C1 segment of cervical spinal cord (tissue), 14 donors: ENCODE measurements at places on chromosomes 12 and 14.
A peak's percentile ranks its signal among the peaks of the same experiment; 100 is the strongest.

GRCh38 chr12:76830436-76830835, 48.4 kb downstream of the CSRP2 start:
- no peak for DNase-seq

GRCh38 chr14:72643317-72643801, 250.5 kb downstream of the DPF3 start:
- peak; percentile 22 for DNase-seq

DNA sequence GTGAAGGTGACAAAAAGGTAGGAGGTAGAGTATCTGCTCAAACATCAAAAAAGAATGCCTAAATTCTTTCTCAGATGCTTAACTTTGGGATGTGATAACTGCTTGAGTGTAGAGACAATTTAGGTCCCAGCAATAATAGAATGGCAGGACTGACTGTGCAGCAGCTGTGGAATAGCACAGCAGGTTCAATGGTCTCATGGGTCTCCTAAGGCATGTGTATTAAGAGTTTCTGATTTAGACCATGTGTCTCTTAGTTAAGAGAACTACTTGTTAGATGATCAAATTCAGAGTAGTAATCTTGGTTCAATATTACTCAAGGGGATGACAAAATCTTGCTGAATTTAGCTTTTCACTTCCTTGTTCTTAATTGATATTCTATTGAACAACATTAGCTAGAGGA, 72.0 kb downstream of the ALX1 start:
- DNase-seq: no peak

DNA sequence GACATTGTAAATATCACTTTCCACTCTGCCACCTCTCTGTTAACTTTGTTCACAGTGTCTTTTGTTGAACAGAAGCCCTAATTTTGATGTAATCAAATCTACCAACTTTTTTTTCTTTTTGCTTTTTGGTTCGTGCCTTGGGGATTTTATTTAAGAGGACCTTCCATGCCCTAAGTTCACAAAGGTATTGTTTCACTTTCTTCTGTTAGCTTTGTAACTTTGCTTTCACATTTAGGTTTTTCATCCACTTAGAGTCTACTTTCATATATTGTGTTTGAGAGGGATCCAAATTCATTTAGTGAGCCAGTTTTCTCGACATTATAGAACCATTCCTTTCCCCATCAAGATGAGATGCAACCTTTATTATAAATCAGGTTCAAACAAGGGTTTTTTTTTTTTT, 275.7 kb upstream of the CRY1 start:
- no peak for DNase-seq

- DNase-seq: no peak
Measured at GRCh38 chr12:50806176-50806575, 36.5 kb upstream of the TMPRSS12 start.

DNA sequence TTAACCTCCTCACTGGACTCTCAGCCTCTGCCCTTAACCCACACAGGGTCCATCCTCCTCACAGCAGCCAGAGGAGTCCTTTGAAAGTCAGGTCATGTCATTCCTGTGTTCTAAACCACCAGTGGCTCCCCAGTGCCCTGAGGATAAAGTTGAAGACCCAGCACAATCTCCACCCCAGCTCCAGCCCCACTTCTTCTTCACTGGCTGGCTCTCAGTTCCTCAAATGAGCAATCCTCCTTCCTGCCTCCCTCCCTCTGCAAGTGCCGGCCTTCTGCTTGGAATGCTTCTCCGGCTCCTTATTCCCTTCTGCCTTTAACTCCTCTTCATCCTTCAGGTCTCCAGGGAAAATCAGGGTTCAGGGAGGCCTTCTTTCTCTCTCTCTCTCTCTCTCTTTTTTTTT, 32.0 kb upstream of the SPPL3 start:
- DNase-seq: peak; percentile 2

DNA sequence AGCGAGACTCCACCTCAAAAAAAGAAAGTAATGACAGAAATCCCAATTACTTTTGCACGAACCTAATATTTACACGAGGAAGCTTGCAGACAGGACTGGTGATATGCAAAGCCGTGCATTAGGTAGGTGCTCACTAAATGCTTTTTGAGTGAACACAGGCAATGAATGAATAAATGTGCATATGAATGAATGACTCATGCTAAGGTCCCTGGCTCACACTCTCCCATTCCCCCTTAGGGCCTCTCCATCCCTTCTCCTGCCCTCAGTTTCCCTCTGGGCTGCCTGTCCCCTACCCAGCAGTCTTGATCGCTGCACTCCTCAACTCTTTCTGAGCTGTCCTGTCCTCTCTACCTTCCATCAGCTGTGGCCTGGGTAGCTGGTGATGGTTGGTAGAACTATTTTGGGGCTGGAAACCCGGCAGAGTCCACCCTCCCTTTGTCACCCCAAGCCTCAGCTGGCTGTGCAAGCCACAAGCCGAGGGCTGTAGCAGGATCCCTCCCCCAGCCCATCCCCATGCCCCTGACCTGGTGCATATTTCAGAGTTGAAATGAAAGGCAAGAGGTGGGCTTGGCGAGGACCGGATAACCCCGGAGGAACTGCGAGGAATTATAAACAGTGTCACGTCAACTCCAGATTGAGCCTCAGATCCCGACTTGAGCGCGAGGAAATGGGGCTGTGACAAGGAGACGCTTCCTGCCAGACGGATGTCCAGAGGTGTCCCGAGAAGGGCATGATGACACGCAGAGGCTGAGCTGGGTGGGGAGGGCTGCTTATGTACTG, 191.7 kb upstream of the GSC start:
- no peak for DNase-seq

DNA sequence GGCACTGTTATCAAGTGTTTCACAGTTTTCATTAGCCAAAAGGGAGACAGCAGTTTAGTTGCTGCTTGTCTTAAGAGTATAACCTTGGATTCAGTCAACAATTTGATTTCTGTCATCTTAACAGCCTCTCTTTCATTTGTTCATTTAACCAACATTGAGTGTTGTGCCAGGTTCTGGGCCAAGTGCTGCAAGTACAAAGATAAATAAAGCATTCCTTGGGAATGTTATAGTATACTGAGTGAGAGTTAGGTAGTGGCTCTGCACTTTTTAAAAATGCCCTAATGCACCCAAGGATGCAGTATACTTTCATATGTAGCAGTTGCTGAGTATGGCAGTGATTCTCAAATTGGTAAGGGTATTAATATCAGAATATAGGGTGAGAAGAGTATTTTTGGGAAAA, 15.4 kb downstream of the APAF1 start:
- no peak for DNase-seq

DNA sequence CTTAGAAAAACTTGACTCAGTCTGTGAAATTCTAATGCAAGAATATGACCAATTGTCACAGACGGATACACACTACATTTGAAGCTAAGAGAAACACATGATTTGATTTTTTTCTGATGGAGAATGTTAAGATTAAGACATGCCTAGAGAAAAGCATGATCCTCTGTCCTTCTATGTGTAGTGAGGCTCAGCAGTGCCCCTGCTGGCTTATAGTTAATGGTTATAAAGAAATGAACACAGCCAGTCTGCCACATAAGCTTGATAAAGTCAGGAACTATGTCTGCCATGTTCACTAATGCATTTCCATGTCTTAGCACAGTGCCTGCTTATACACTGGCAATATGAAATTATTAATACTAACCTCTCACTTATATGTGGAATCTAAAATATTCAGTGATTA, 168.1 kb upstream of the DAAM1 start:
- no peak for DNase-seq

GRCh38 chr14:64704143-64704742, at the start of gene PLEKHG3:
PLEKHG3 (plus strand) TSS chr14:64704424; CDS start chr14:64727632, 23,208 bp downstream.
- DNase-seq: peak; percentile 45

DNA sequence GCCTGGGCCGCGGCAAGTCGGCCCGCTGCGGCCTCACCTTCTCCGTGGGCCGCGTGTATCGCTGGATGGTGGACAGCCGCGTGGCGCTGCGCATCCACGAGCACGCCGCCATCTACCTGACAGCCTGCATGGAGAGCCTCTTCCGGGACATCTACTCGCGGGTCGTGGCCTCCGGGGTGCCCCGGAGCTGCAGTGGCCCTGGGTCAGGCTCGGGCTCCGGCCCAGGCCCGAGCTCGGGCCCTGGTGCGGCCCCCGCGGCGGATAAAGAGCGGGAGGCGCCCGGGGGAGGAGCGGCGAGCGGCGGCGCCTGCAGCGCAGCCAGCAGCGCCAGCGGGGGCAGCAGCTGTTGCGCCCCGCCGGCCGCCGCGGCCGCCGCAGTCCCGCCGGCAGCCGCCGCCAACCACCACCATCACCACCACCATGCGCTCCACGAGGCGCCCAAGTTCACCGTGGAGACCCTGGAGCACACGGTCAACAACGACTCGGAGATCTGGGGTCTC, 226.2 kb upstream of the CRY1 start:
- no peak for DNase-seq

DNA sequence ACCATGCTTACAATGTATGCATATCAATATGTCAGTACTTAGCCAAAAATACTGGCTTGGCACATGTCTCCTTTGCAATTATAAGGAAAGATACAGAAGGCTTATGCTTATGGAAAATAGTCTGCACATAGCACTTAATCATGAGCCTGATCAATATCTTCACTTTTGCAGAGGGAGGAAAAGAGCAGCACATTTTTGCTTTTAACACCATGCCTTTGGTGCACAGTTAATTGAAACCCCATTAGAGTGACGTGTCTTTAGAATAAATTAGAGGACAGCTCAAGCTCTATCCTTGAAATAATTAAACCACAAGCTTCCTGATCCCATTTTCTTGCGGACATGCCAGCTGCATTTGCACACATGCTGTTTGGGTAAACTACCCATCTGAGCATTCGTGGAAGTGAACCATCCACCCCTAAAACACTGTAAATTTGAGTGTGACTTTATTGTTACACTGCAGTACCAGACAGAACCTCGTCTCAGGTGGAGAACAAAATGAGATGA, 839.9 kb upstream of the MGAT4C start:
- no peak for DNase-seq

- no peak for DNase-seq
Measured at GRCh38 chr14:101177301-101177971, 273.9 kb upstream of the RTL1 start.

GRCh38 chr12:120132863-120133385, 16.4 kb upstream of the RAB35 start:
- DNase-seq: no peak

GRCh38 chr14:22375321-22375930, 213.6 kb downstream of the DAD1 start:
- no peak for DNase-seq

- DNase-seq: no peak
Measured at GRCh38 chr14:49497725-49498348, 88.3 kb downstream of the RPS29 start.

DNA sequence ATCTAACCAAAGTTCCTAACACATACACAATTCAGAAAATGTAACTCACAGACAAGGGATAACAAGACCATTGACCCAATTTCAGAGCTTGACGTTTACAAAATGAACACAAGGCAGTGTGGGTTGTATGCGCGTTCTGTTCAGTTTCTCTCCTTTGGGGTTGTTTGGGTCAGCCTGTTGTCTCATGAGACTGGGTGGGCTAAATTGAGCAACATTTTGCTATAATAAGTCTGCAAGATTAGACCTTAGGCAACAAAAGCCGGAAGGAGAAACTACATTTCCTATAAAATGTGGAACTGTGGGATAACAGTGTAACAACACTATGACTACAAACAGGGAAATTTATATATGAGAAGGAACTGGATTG, 18.8 kb upstream of the LTA4H start:
- no peak for DNase-seq

- no peak for DNase-seq
Measured at GRCh38 chr12:10136637-10137205, 6.7 kb upstream of the CLEC7A start.

- no peak for DNase-seq
Measured at GRCh38 chr14:50932592-50933495, 11.4 kb downstream of the PYGL start.

GRCh38 chr12:42291680-42292079, 34.2 kb downstream of the ZCRB1 start:
- DNase-seq: no peak

DNA sequence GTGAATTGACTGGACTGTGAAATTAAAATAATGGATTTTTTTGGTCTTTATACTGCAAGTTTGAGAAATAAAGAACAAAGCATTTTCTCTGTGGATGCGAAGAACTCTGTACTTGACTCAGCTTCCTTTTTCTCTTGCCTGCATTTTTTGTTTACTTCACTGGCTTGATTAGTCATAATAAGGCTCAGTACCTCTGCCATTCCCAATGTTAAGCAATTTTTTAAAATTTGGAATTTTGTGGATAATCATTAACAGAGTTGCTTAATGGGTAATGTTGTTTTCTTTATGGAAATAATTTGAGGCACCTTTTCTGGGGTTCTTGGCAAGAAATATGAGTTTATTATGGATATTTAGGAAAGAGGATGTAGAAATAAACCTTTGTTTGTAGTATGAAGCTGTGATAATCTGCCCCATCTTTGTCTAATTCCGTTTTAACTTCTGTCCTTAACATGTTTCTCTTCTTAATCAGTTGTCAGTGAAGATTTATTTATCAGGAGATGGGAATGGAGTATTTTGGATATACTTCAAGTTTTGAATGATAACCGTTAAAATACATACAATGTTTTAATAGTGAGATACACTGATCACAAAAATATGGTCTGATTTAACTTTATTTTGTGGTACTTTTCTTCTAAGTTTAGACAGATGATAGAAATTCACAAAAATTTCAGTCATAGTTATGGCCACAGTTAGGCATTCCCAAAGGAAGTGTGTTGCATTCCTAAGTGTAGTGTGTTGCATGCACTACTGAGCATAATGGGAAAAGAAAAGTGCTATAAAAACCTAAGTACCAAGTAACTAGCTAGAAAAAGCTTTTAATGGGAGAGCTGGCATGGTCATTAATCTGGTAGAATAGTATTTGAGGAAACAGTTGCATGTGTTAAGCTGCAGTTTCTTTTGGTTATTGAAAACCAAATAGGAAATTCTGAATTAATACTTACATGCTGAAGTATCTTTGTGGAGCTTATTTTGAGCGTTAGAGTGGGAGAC, 27.7 kb downstream of the WNK1 start:
- DNase-seq: no peak

- DNase-seq: no peak
Measured at GRCh38 chr12:128025589-128026245, 241.3 kb upstream of the TMEM132C start.

GRCh38 chr12:121190523-121191031, 19.4 kb upstream of the P2RX4 start:
- DNase-seq: no peak

DNA sequence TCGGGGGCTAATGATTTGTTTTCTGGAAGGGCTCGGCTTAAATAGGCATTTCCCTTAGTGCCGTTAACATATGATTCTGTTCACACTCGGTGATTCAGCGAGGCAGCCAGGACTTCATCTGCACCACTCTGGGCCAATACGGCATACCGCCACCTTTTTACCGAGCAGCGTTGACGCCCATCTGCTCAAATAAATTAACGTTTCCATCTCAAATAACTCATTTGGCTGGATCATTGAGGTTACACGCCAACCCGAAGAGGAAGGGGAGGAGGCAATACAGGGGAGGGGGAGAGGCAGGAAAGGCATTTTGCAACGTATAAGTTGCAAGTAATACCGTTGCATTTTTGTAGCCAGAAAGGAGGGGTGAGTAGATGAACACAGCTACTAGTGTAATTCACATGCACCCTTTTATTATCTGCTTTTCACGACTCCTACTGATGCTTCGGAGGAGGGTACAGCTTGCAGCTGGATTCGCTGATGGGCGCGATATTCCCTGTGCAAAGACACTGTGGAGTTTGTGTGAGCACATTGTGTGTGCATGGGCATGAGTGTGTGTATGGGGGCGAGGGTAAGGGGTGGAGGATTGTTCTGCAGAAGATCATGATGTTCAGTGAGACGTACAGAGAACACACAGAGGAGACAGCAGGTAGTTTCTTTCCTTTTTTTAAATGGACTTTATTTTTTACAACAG, 45.9 kb downstream of the MAP1LC3B2 start:
- no peak for DNase-seq
